ENCODE measurements at places on chromosomes 12 and 14.

GRCh38 chr14:101730626-101731186 is 30.8 kb upstream of the PPP2R5C start:
- no peak for DNase-seq

- no peak for DNase-seq
Observed at GRCh38 chr14:49249022-49249421, 337.2 kb downstream of the RPS29 start.

DNA sequence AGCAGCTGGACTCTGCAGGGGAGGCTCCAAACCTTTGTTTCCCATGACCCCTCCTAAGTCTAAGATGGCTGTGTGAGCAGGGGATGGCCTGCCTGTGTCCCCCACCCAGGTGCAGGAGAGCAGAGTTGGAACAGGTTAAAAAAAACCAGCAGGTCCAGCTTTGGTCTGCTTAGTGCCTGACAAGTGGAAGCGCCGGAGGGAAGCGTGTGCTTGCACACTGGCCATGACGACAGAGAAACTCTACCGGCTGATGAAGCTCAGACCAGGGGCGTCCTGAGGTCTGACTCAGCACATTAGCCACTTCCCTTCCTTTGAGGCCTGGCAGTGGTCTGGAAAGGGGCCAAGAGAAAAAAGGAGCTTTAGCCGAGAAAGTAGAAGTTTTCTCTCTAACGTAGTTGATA is 280.1 kb downstream of the VRK1 start:
- no peak for DNase-seq

GRCh38 chr14:105508601-105509000 is 17.6 kb downstream of the TEDC1 start:
- no peak for DNase-seq

Data from glomerular endothelial cell (primary cell).